Cortex of kidney (tissue), 1 donor: ENCODE measurements at places on chromosomes 5 and 9.

- DNase-seq, result no peak
Observed at GRCh38 chr9:124258607-124259157, 933 bp downstream of the NEK6 start.

DNA sequence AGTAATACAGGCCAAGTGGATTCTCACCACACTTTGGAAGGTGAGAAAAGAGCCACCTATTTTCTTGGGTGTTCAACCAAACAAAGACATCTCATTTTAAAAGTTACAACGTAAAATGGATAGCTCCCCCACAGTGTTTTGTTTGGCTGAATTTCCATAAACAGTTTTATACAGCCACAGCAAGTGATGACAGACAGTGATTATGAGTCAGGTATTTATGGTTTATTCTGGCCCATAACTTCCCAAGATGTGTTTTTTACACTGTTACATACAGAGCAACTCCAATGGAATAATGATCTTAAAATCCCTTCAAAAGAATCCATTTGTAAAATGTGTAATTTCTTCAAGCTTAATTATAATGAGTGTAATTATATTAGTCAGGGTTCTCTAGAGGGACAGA lies 421.3 kb downstream of the TLE1 start:
- DNase-seq, result no peak

DNA sequence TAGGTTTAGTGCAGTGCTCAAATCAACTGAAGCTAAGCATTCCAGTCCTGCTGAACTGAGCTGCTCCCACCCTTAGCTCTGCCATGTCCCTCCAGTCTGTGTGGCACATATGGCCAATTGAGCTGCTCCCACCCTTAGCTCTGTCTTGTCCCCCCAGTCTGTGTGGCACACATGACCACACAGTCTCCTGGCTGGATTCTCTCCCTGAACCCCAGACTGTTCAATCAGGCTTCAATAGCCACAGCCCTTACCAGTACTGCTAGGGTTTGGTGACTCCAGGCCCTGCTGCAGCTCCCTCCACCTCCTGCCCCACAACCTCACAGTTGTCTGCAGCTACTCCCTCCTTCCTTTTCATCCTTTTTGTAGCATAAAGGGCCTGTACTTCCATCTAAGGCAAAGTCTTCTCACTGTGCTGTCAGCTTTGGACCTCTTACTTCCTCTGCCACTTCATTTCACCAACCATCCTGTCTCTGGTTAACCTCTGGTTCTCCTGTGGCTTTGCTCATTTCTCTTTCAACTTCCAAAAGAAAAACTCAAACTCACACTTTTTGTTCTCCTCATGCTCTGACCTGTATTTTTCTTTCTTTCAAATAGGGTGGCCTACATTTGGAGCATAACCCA lies 50.8 kb downstream of the ADAMTS12 start:
- no peak for DNase-seq

GRCh38 chr9:30900706-30901105 lies 1483.7 kb upstream of the ACO1 start:
- DNase-seq, result no peak

- no peak for DNase-seq
Observed at GRCh38 chr5:140833993-140834392, at the start of gene PCDHA7. PCDHA7 (plus strand) TSS chr5:140834269; CDS start chr5:140834384, 115 bp downstream.

DNA sequence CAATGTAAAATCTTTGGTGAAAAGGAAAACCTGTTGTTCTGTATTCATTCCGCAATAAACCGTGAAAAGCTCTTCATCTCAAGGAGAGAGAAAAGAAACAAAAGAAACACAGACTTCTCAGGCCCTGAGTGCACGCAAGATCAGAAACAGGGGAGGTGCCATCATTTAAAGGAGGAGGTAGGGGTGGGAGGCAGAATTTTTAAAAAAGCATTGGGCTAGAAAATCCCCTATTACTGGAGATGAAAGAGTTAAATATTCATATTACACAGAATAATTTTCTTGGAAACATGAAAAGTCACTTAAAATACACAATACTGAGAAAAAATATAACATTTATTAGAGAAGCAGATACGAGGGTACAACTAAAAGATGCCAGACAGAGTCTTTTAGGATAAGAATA lies 56.3 kb downstream of the USP20 start:
- no peak for DNase-seq

DNA sequence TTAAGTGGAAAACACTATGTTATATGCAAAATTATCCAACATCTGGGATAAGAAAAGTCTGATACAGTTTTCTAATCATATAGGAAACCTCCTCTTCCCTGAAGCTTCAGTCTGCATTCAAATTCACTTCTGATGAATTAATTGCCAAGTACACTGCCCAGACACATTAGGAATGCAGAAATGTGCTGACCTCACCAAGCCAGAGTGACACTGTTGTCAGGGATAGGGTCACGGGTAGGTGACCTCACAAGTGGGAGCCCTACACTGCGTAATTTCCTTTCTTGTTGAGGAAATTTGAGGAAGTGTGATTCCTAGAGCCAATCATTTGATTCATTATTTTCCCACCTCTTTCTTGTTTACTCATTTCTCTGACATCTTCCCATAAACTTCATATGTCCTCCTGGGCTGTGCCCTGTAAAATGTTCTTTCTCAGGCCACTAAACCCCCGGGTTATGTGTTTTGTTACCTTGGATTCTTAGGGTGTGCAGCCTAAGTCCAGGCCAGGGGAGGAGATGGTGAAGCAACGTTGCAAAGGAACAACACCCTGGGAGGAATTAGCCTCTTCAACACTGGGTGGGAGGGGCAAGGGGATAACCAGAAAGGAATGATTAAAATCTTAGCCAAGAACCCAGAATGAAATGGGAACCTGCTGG lies 411.9 kb downstream of the MTRR start:
- DNase-seq, result no peak

DNA sequence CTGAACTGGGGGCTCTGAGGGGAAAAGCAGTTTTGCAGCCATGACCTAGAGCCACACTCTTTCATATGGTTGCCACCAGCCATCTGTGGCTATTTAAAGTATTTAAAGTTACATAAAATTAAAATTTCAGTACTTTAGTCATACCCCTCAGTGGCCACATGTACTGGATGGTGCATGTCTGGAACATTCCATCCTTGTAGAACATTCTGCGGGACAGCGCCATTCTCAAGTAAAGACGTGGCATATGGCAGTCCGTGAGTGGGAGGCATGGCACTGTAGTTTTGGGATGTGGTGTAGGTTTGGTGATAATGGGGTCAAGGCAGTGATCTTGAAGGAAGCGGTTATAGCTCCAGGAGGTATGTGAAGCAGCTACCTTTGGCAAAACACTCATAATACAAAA lies 61.4 kb upstream of the NFIL3 start:
- no peak for DNase-seq

GRCh38 chr9:95038666-95039065 lies 278.8 kb downstream of the FANCC start:
- DNase-seq, result no peak

GRCh38 chr5:36392186-36392585 lies 90.5 kb upstream of the RANBP3L start:
- no peak for DNase-seq

DNA sequence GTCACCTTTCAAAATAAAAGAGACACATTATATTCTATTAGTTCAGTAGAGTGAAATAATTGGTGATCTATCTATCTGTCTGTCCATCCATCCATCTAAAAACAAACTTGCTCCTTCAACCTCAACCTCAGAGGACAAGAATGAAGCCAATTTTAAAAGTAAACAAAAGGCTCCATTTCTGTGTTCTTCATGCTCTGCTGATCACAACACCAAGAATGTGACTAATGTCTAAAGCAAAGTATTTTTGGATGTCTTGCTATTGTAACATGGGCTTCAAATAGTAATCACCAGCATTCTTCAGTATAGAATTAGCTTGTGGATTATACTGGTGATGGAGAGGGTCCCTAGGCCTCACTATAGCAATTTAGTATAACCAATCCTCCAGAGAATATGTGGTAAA lies 1304.4 kb downstream of the MAT2B start:
- no peak for DNase-seq

GRCh38 chr5:150180241-150181026 lies 9.4 kb upstream of the SLC6A7 start:
- no peak for DNase-seq

GRCh38 chr9:104322596-104322995 lies 181.5 kb upstream of the OR13F1 start:
- no peak for DNase-seq
